ENCODE measurements at places on chromosomes 5 and 9. TPM values are rescaled to one million over a fixed set of nuclear protein-coding genes. Genes with fewer than 3 reads are reported as not detected.

GRCh38 chr5:113433862-113434612 lies 752 bp downstream of the TSSK1B start:
- no peak for DNase-seq

GRCh38 chr5:178121391-178122276 lies 8.3 kb downstream of the N4BP3 start:
- DNase-seq: no peak

- DNase-seq: no peak
Observed at GRCh38 chr5:124908581-124909451, 162.4 kb upstream of the ZNF608 start.

The IQGAP2 gene
- total RNA-seq: 9.7 TPM

The ISCA1 gene
- 30.6 TPM for total RNA-seq

The C5orf58 gene
- not detected for total RNA-seq

Data from ureter (tissue), 1 donor.